ENCODE measurements at places on chromosomes 4 and X. TPM values are rescaled to one million over a fixed set of nuclear protein-coding genes. Genes with fewer than 3 reads are reported as not detected.

DNA sequence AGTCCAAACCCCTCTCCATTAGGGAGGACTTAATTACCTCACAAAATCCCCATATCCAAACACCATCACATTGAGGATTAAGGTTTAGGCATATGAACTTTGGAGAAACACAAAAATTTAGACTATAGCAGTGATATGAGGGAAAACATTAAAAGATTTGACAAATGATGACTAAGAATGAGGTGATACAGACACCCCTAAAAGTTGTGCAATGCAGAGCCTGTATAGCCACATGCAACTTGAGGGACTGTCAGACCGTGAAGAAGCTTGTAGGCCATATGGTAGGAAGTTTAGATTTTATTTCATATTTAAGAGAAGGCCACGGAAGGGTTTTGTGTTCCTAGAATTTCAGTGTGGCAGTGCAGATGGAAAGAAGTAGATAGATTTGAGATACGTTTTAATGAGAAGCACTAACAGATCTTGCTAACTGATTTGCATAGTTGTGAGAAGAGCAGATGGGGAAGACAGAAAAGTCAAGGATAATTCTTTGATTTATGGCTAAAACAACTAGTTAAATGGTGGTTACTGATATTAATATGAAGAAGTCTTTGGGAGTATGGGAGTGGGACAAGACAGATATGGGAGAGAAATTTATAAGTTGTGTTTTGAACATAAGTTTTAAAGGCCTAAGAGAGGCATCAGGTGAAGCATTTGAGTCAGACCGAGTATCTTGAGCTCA is 5.5 kb upstream of the FIP1L1 start:
- no peak for DNase-seq

GRCh38 chr4:44842531-44842930 is 116.2 kb upstream of the GNPDA2 start:
- DNase-seq = no peak

GRCh38 chr4:37561803-37562207 is 124.4 kb downstream of the RELL1 start:
- DNase-seq = no peak

- no peak for DNase-seq
Measured at GRCh38 chrX:44698357-44698756, 145.5 kb upstream of the DUSP21 start.

- no peak for DNase-seq
Measured at GRCh38 chr4:152278505-152279233, 257.2 kb downstream of the FBXW7 start.

DNA sequence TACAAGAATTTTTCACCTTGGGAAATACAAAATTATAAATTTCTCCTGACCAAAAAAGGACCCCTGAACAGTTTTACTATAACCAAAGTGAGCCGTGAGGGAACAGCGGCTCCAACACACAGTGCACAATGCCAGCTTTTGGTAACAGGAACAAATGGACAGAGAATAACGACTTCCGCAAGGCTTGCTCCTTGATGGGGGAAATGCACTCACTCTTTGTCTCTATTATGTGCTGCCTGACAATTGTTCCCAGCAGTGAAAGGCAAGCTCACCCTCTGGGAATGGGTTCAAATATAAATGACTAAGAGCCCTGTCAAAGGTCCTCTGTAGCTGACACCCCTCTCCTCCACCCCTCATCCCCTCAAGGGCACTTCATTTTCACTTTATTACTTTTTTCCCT is 325.8 kb upstream of the GALNT7 start:
- no peak for DNase-seq

GRCh38 chr4:52873861-52874343 is 11.8 kb downstream of the RASL11B start:
- DNase-seq = no peak

DNA sequence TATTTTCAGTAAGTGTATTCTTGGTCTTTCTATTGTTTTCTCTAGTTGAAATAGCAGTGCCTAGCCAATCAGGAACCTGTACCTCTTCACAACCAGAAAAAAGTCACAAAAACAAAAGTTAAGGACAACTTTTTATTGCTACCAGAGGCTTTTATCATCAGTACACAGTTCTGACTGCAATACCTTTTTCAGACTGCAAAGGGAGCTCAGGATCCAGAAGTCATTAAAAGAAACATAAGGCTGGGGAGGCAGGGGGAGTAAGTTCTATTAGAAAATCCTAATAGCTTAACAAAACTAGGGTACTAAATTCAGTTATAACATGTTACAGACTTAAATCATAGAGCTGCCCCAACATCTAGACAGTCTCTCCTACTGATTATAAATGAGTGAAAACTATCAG is 28.8 kb downstream of the CCNI start:
- peak; percentile 39 for DNase-seq

DNA sequence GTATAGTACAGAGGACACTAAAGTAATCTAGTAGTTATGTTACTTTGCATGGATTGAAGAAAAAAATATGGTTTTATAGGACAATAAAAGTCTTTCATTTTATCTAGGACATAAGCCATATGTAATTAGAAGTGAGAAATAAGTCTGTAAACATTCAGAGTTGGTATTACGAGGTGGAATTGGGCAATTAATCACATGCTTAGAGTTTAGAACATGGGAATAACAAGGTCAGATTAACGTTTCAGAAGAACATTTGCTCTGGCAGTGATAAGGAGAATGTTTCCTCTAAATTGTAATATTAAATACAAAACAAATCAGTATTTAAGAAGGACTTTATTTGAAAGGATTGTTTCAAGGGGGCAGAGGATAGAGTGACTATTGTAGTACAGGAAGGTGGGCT is 15.6 kb upstream of the SULT1E1 start:
- DNase-seq = no peak

DNA sequence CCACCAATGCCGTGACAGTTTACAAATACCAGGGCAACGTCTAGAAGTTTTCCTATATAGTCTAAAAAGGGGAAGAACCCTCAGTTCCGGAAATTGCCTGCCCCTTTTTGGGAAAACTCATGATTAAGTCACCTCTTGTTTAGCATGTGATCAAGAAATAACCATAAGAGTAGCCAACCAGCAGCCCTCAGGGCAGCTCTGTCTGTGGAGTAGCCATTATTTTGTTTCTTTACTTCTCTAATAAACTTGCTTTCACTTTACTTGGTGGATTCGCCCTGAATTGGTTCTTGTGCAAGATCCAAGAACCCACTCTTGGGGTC is 20.0 kb upstream of the HOPX start:
- no peak for DNase-seq

DNA sequence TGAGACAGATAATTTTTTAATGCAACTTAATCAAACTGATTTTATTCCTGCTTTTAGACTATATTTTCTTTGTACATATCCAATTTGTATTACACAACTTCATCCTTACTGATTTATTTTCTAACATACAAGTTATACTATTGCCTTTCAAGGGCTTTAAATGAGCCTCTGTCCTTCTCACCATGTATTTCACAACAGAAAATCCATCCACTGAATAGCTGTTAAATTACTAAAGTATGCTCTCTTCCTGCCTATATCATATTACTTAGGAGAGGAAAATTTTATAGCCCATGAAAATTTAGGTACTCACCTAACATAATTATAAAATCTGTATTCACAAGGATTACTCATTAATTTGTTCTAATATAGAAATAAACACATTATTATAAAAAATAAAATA is 528.6 kb downstream of the ANKRD50 start:
- DNase-seq = no peak

DNA sequence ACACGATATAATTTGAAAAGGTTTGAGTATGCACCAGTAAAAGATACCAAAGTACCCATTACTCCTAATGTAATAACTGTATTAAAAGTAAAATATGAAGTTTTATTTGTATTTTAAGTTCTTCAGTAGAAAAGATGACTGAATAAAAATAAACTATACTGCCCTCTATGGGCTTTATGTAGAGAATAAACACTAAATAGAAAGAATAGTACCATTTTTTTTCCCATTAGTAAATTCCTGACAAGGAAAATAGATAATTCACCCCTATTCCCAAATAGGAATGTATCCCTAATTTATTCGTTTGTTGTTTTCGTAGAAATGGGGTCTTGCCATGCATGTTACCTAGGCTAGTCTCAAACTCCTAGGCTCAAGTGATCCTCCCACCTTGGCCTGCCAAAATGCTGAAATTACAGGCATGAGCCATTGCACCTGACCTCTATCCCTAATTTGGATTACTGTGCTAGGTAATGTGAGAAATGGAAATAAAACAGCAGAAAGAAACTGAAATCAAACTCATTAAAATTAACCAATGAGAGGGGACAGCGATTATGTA is 73.6 kb upstream of the COX18 start:
- no peak for DNase-seq

DNA sequence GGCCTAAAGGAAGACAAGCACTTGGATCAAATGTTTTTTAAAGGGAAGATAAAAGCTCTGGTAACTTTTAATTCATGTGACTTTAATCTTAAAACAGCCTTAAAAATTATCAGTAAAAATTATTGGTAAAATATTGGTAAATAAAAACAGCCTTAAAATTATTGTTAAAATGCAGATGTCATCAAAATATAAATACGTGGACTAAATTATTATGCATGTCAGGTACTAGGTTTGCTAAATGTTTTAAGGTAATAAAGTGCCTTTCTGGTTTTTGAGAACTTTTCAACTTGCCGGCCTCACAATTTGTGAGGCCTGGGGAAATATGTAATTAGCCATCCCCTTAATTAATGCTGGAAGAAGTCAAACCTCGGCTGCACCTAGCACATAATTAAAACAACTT is 147.7 kb downstream of the PRR32 start:
- no peak for DNase-seq

DNA sequence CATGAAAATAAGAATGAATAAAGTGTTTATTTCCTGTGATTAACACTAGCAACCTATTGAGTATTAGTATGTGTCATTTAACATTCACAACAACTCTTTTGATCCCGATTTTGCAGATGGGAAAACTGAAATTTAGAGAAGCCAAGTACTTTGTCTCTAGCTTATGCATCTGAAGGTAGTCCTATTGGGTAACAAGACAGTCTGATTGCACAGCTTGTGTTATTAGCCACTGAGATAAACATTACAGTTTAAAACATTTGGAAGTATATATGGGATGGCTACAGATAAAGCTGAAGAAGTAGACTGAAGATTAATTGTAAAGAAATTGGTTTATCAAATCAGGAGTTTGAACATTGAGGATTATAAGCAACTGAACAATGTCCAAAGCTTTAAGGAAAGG is 99.6 kb upstream of the PDE5A start:
- no peak for DNase-seq

- no peak for DNase-seq
Measured at GRCh38 chr4:97072666-97073065, 1070.6 kb downstream of the STPG2 start.

DNA sequence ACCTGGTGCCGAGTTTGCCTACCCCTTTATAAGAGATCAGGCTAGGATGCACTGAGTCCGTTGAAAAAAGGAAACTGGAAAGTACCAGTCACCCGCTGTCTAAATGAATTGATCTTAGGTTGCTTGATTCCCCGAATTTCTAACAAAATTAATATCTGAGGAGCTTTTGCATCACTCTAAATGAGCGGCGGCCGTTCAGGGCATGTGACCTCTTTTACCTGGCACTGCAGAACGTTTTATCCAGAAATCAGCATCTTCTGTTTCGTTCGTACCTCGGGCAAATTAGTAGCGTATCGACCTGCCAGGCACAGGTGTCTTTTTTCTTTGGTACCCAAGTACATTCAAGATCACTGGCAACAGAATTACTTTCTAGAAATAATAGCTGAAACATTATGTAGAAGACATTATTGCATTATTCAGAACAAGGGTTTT is 876 bp downstream of the KLHL2 start:
- DNase-seq = peak; percentile 89

GRCh38 chr4:174714393-174715211 is 114.4 kb downstream of the GLRA3 start:
- peak; percentile 54 for DNase-seq

DNA sequence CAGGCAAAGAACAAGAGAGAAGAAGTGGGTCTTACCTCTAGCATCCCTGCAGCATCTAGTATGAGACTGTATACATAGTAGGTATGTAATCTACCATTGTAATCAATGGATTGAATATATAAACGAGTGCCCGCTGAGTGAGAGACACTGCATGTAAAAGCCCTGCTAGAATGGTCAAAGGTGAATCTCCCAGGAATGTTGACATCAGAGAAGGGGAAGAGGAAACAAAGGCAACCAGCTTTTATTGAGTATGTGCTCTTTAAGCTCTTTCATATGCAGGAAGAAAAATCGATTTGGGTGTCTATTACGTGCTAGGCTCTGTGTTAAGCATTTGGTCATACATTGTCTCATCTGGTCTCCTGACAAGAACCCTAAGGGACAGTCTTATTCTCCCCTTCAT is 91.9 kb upstream of the KLHL13 start:
- no peak for DNase-seq

GRCh38 chr4:158162631-158163030 is 10.2 kb downstream of the GASK1B start:
- no peak for DNase-seq

GRCh38 chrX:95346856-95347255 is 1337.8 kb upstream of the DIAPH2 start:
- no peak for DNase-seq

DNA sequence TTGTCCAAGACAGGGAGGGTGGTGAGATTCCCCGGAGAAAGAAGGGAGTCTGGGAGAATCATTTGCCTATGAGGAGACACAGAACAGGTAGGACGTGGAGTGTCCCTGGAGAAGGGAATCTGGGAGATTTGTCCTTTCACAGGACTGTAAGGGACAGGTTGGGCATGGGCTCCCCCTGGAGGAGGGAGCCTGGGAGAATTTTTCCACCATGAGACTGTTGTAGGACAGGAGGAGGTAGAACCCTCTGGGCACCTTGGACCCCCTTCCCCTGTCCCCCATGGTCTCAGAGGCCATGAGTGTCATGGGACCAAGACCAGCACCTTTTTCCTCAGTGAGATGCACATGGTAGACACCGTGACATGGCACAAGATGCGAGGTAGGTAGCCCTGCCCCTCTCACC is 2.8 kb downstream of the PORCN start:
- DNase-seq = peak; percentile 78

ARR3 gene
- not detected for total RNA-seq

TMEM33 gene
- total RNA-seq = 39.5 TPM

NDST3 gene
- not detected for total RNA-seq

PAQR3 gene
- total RNA-seq = 13.8 TPM
